ENCODE measurements at places on chromosomes 2 and 18. TPM values are rescaled to one million over a fixed set of nuclear protein-coding genes. Genes with fewer than 3 reads are reported as not detected.

- no peak for DNase-seq
Observed at GRCh38 chr2:200349868-200350267, 43.4 kb downstream of the SPATS2L start.

The HSPE1 gene
- total RNA-seq, result 153 TPM

GRCh38 chr2:109162999-109163398 lies 34.0 kb downstream of the SH3RF3 start:
- peak; percentile 83 for DNase-seq

DNA sequence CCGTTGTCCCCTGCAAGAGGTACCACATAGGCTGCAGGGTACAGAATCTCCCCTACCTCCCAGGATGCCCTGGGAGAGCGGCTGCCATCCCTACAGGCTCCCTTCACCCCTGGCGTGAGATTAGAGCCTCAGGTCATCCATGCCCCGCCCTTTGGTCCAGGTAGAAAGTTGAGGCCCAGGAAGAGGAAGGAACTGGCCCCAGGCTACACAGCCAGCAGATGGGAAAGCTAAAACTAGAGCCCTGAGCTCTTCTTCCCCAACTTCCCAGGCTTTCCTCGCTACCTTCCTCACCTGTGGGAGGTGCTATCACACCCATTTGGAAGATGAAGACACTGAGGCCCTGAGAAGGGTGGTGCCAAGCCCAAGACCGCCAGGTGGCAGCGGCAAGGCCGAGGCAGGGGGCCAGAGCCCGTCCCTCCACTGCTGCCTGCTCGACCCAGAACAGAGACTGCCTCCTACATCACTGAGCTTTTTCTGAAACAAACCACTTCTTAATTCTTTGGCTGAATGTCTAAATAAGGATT lies 25.8 kb downstream of the CIB4 start:
- no peak for DNase-seq

The ASIC4 gene
- total RNA-seq, result 1.8 TPM
